ENCODE measurements at places on chromosomes 2 and 18.

DNA sequence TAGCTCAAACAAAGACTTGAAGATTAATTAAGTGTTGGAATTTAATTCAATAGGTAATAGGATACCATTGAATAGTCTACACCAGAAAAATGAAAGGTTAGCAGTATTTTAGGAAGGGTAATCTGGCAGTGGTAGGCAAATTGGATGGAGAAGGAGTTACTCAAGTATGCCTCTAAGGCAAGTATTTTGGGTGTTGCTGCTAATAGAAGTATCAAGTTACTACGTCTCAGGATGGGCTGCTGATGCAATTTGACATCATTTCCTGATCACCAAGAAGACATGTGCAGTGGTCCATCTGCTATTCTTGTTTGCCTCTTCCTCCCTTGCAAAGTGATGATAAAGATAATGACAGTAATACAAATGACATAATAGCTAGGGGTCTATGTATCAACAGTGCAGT is 485.3 kb downstream of the TGIF1 start:
- no peak for DNase-seq

GRCh38 chr2:105488285-105488684 is 89.4 kb upstream of the FHL2 start:
- no peak for DNase-seq

DNA sequence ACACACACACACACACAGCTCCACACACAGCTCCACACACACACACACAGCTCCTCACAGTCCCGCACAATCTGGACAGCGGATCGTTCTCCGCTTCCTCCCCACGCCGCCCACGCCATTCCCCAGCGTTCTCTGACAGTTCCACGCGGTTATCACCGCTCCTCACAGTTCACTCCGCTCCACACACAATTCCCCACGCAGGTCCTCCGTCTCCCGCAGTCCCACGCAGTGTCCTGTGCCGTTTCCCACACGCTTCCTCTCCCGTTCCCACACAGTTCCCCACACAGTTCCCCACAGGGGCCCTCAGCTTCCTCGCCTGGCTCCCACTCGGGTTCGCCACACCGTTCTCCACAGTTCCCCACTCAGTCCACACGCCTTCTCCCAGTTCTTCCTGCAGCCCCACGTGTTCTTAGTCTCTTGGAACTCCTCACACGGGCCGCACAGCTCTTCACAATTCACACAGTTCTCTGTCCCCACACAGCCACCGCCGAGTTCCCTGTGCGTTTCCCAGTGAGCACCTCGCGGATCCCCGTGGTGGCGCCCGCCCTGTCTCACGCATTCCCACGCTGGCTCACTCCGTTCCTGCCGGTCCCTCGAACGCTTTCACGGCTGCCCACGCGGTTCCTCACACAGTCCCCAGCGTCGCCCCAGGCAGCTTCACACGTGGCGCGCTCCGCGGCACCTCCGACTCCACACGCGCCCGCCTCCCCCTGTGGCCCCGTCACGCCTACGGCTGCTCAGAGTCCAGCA is 38.4 kb downstream of the KIF1A start:
- DNase-seq: no peak

GRCh38 chr2:210568108-210568507 is 11.7 kb downstream of the CPS1 start:
- DNase-seq: no peak

DNA sequence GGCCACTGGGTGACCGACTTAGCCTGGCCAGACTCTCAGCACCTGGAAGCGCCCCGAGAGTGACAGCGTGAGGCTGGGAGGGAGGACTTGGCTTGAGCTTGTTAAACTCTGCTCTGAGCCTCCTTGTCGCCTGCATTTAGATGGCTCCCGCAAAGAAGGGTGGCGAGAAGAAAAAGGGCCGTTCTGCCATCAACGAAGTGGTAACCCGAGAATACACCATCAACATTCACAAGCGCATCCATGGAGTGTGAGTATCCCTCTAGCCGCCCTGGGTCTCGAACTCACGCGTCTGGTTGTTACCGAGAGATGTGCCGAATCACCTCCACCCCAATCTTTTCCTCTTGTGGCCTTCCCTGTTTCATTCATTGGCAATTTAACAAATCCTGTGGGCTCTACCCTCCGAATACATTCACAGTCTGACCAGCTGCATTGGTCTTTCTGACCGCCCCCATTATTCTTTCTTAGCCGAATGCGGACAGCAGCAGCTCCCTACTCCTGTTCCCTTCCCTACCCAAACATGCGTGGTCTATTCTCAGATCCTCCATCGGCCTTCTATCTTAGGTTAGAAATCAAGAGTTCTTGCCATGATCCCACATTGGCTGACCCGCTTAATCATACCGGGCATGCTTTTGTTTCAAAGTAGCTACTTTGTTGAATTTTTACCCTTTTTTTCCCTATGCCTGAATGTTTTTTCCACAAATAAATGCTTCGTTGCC is 631 bp downstream of the RPL31 start:
- no peak for DNase-seq

- no peak for DNase-seq
Measured at GRCh38 chr2:103605071-103605780, 843.4 kb downstream of the TMEM182 start.

DNA sequence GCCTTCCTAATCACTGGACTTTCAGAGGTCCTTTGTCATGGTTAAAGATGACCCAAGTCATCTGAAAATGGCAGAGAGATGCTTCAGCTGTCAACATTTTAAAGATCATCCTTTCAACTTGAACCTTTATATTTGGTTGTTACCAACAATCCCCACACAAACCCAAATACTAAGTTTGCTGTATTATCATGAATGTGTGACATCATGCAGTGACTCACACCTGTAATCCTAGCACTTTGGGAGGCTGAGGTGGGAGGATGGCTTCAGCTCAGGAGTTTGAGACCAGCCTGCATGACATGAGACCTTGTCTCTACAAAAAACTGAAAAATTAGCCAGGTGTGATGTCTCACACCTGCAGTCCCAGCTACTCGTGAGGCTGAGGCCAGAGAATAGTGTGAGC is 55.2 kb upstream of the NRP2 start:
- no peak for DNase-seq
